Stimulated activated CD4-positive, alpha-beta T cell treated with anti-CD3 and anti-CD28 coated beads, Interleukin-15, amount 100 ng/mL, for 1 hour (primary cell): ENCODE measurements at places on chromosomes 2 and 18.

GRCh38 chr18:36330435-36331052, 33.0 kb downstream of the FHOD3 start:
- no peak for DNase-seq

- DNase-seq, result no peak
These were observed 45.5 kb upstream of the SCN7A start for GRCh38 chr2:166539340-166540162.

DNA sequence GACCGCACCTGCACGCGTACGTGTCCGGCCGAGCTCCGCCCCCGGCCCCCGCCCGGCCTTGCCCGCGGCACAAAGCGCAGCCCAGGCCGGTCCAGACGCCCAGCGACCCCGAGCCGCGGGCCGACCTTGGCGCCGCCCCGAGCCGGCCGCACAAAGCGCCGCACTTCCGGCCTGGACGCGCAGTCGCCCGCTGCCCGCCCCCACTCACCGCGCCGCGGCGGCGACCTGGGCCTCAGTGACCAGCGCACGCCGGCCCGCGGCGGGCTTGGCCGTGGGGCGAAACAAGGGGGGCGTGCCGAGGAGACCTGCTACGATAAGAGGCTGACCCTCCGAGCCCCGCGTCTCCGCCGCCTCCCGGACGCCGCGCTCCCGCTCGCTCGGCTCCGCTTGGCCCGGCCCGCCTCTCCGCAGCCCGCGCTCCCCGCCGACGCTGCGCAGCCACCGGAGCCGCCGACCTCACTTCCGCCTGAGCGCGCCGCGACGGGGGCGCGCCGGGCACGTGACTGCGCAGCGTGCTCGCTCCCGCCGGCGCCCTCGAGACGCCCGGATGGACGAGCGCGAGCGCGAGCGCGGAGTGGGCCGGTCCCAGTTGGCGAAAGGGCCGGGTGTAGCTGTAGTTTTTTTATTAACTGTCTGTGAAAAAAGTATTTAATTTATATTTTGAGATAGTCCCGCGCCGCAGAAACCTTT, at the start of gene FAM168B:
FAM168B (minus strand) TSS at position 455 of the 690 bp plus-strand sequence. CDS start 10,814 bp downstream, outside the sequence.
- peak; percentile 84 for DNase-seq

GRCh38 chr2:73979686-73980085, 5.0 kb upstream of the TET3 start:
- DNase-seq, result no peak
